ENCODE measurements at places on chromosomes 13 and 19.

- DNase-seq, result no peak
These were observed 72.3 kb downstream of the GPR12 start for GRCh38 chr13:26688286-26688685.

- peak; percentile 40 for DNase-seq
These were observed 2758.2 kb downstream of the PCDH9 start for GRCh38 chr13:64471916-64472315.

DNA sequence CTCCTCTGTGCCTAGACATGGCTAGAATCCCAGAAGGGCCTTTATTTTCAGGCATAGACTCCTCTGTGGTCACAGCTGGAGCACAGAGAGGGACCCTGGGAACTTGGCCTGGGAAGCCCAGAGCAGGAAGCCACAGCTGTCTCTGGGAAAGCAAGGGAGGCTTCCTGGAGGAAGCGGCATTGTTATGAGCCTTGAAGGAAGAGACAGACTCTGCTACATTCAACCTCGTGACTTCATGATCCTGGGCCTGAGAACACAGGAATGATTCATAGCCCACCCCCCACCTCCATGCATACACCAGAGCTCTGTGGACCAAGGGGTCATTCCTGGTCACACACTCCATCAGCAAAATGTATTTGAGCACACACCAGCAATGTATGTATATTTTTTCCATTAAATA, 8.6 kb downstream of the RDH8 start:
- no peak for DNase-seq

GRCh38 chr13:90673746-90674145, 673.7 kb upstream of the MIR17HG start:
- no peak for DNase-seq

- DNase-seq, result no peak
These were observed 24.2 kb upstream of the GATAD2A start for GRCh38 chr19:19381007-19381926.

DNA sequence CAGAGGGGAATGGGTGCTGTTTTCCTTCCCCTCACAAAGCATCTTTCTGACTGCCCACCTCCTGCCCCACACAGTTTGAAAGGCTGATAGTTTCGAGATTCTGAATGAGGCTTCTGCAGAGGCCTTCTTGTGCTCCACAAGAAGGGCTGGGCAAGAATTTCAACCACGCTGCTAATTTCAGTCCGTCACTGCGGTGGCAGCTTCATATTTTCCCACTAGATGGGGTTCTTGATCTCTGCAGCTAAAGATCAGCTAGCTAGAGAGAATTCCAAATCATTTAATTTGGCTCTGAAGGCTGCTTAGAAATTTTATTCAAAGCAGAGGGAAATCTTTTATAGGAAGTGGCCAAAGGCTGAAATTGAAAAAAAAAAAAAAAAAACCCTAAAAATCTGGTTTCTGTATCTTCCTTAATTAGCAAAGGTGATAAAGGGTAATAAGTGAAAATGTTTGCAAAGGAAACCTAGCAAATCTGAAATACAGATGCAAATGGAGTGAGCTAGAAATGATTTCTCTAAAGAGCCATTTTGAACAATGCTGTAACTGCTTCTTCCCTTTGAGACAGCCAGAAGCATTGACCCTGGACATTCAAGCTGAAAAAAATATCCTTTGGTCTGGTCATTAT, 38.0 kb upstream of the C13orf42 start:
- peak; percentile 38 for DNase-seq

- no peak for DNase-seq
These were observed 4.4 kb upstream of the PLEKHF1 start for GRCh38 chr19:29660835-29661234.

GRCh38 chr19:28003543-28003942, 1209.4 kb downstream of the UQCRFS1 start:
- no peak for DNase-seq

DNA sequence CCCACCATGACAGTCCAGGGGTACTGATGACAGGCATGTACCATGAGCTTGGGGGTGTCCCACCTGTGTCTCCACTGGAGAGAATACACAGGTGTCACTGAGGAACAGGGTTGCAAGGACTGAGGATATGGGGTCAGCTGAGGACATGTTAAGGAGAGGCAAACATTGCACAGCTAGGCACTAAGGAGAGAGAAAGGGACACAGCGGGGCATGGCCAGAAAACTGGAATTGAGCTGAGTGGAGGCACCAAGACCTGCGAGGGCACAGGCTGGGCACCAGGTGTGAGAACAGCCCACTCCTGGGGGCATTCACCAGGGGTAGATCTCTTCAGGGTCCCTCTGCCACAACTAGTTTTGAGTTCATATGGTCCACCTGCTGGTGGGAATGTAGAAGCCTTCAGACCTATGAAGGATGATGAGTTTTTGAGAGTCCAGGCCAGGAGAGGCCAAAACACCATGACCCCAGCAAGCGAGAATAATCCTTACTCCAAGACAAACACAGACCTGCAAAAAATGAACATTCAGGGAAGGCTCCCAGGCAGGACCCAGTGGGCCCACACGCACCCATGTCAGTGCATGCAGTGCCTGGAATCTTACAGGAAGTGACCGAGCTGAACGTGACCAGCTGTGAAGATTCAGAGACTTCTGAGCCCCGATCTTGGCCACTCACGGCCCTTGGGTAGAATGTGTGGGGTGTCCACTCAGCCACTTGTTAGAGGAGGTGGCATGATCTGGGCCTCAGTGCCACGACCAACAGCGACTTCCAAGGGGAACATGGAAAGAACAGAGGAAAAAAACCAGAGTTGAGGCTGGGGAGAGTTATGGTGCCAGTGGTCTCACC, 1.4 kb upstream of the ZNF584 start:
- peak; percentile 59 for DNase-seq

- DNase-seq, result no peak
These were observed 21.9 kb downstream of the IPO5 start for GRCh38 chr13:97975280-97975847.

GRCh38 chr13:113856716-113857065, 7.2 kb downstream of the GAS6 start:
- no peak for DNase-seq

DNA sequence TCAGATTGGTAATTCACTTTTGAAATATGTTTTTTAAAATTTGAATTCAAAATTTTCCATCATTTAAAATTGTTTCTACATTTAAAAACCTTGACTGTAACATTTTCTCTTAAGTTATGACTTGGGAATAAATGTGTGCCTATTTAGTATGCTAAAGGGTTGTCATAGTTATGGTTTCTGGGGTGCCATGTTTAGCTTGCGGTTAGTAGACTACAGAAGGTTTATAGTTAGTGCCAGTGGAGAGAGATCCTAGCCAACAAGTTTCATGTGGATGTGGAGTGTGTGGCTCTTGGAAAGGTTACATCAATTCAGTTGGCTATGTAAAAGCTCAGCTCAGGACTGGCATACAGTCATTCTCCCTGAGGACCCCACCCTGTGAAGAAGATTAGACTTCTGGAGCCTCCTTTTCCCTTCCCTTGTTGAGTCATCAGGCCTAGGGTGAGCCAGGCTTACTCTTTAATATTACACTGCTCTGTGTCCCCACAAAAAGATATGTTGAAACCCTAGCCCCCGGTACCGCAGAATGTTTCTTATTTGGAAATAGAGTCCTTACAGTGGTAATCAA, 20.4 kb downstream of the LMO7 start:
- DNase-seq, result no peak

- no peak for DNase-seq
These were observed 160.3 kb downstream of the SLITRK6 start for GRCh38 chr13:85638815-85639393.

DNA sequence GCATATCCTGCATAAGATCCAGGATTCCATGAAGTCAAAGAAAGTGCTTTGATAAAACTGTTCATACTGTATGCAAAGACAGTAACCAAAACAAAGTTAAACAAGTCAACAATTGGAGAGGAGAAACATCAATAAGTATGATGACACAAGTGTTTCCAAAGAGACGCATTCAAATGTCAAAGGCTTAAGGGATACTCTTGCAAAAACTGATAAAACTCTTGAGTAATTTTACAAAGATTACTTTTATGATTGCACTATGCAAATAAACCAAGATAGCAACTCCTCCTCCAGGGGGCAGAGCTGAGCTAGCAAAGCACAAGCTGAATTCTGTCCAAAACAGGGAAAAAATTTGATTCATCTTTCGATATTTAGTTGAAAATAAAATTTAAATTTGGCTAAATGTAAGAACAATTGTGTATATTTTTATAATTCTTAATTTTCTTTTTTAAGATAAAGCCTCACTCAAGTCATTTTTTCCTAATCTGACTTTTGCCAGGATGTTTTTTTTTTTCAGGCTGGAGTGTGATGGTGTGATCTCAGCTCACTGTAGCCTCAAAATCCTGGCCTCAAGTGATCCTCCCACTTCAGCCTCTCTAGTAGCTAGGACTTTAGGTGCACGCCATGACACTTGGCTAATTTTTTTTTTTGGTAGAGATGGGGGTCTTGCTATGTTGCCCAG, 84.0 kb downstream of the MZT1 start:
- DNase-seq, result peak; percentile 75

GRCh38 chr19:45608948-45609347, 6.9 kb upstream of the GPR4 start:
- DNase-seq, result no peak

DNA sequence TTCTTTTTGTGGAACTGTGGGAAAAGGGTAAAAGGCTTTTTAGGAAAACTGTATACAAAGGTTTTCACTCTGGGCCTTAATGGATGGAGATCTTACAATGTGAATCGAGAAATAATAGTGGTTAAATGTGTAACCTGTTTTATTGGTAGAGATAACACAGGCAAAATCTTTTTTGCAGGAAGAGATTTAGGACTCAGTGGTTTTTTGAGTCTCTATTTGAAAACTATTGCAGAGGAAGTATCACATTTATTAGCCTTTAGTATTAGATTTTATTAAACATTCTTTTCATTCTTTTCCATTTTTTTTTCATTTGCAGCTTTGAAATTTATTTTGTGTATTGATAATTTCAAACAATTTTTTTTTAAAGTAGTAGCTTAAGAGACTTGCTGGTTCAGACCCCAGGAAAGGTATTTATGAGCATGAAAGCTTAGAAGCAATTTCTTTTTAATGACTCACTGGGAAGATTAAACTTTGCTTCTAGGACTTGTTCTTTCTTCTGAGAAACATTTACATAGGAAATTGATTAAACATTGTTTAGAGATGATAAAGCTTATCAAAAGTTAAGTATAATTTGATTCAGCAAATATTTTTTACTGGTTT, 10.5 kb downstream of the KLF5 start:
- no peak for DNase-seq

- no peak for DNase-seq
These were observed 35.3 kb upstream of the SACS start for GRCh38 chr13:23468811-23469210.
